ENCODE measurements at places on chromosomes 12 and 14.
A peak's percentile ranks its signal among the peaks of the same experiment; 100 is the strongest.

DNA sequence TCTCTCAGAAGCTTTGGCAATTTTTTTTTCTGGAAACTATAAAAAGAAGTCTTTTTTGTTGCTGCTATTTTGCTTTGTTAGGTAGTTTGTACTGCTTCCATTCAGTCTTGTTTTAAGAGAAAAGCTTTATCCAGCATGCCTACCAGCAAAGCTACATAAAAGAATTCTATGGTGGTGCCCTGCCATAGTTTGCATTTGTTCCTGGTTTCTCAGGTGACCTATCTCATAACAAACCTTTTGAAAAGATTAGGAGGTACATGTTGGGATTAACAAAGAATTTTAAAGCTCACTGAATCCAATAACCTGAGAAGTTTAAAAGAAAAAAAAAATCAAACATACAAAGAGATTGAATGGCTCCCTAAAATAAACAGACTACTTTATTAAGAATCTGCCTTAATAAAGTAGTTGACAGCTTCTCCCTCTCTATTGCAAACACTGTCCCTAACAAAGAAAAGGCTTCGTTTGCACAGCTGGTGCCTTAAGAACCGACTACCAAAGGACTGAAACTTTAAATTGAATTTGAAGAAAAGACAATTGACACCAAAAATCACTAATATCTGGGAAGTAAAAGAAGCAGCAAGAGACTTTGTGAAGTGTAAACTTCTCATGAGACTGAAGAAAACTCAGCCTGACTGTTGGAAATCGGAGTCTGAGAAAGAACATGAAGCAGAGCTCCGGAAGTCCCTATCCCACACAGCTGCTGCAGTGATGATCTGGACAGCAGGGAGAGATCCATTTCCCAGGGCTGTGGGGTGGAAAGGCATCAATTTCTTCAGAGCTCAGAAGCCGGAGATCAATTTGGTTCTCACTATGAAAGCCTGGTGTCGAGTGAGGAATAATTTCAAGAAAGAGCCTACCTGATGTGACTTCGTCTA, 102.7 kb upstream of the PLEKHA5 start:
- no peak for DNase-seq

GRCh38 chr14:71208702-71209357, 301.6 kb downstream of the PCNX1 start:
- DNase-seq, result no peak

GRCh38 chr14:76867516-76868453, 41.6 kb downstream of the LRRC74A start:
- no peak for DNase-seq

DNA sequence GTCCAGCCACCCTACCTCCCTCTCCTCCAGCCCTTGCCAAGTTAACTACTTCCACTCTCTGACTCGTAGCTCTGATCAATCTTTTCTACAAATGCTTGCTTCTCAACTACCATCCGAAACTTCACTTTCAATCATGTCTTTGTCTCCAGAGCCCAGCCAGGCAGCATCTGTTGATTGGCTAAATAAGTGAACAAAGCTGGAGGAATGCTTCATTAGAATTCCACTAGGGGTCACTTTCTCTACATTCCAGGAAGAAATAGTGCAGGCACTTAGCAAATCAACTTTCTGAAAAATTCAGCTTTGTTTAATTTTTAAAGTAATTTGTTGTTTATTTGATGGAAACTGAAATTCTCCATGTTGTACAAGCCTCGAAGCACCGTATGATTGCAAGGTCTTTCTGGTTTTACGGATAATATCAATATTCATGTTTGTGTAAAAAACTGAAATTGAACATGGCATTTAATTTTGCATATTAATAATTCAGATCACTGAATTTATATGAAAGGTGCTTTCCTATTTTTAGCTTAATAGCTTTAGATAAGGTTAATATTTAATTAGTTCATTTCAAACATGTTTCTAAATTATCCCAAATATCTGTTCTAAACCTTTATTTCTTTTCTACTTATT, 32.4 kb upstream of the HELB start:
- peak; percentile 60 for DNase-seq

- peak; percentile 39 for DNase-seq
These were observed 33.8 kb downstream of the CREBL2 start for GRCh38 chr12:12645485-12645884.

- peak; percentile 39 for DNase-seq
These were observed 25.8 kb upstream of the TMCC3 start for GRCh38 chr12:94676031-94676641.

DNA sequence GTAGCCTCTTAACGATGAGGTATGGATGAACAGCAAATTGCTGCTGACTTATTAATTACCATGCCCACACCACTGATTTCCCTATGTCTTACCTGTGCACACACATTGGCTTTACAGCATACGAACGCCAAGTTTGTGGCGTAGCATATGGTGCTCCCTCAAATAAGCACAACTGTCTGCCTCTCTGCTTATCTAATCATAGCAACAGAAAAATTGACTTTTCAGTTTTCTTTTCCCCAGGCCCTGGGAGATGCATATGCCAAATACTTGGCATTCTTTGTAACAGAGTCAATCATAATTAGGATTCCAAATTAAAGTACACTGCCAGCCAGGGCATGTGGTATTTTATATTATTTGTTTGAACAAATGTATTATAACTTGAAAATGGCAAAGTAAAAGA, 625.5 kb downstream of the DIO2 start:
- peak; percentile 82 for DNase-seq

DNA sequence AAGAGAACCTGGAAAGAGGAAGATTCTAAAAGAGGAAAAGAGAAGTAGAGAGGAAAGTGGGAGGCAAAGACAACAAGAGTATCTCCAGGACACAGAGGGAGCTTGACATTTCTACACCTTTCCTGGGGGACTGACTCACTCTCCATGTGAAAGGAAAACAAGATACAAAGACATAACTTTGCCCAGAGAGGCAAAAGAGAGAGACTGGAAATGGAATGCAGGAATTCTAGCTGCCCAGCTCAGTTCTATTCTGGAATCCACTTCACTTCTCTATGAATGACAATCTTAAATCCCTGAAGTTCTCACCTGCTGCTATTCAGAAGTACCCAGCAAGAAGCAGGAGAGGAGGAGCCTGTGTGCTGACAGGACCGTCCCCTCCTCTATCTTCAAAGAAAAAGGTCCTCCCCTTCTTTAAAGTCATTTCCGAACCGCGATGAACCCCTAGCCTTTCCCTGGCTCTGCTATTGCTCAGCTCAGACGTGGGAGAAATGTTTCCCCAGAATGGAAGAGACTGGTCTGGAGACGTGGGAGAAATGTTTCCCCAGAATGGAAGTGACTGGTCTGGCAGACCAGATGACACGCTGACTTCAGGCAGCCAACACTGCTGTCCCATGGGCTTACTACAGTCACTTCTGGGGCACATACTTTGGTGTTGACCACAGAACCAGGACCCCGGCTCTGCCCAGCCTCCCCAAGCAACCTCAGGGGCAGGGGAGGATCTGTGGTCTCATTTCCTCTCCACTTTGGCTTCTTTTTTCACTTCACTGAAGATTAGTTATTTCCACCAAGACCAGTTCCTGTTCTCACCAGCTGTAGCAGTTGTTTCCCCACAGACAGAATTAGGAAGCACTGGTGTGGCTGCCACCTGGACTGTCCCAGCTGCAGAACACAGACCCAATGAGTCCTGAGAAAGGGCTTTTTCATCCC, 8.3 kb downstream of the FMNL3 start:
- peak; percentile 67 for DNase-seq

DNA sequence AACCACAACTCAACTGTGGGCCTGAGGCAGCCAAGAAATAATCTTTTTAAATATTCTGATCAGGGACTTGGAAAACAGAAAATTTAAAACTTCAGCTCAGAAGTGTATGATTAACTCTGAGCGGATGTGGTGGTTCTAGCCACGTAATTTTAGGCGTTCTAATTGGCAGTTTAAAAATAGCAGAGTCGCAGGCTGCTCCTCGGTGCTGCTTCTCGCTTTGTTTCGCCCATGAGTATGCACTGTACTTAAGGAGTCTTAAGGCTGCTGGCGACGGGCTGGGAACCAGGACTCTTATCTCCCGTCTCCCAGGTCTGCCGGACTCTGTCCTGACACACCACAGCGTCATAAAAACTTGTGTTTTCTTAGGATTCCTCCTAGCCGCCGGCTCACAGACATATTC, 113.4 kb upstream of the PELI2 start:
- peak; percentile 57 for DNase-seq

- DNase-seq, result no peak
These were observed 10.0 kb upstream of the DCP1B start for GRCh38 chr12:2014231-2014630.

GRCh38 chr14:59918824-59919569, 947 bp upstream of the LRRC9 start:
- DNase-seq, result peak; percentile 53

GRCh38 chr12:26276709-26277108, 81.3 kb downstream of the SSPN start:
- DNase-seq, result peak; percentile 61

DNA sequence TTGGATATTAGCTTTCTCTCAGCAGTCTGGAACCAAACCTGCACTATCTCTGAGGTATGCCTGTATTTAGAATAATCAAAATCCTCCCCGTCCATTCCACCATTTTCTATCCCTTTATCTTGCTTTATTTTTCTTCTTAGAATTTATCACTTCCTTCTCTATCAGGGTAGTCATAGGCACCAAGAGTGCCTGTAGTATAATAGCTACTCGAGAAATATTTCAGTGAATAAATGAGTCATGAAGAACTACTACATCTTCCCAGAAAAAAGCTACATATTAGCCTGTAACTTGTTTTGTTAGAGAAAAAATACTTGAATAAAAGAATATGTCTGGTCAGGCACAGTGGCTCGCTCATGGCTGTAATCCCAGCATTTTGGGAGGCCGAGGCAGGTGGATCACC, 4.3 kb downstream of the SLC2A14 start:
- DNase-seq, result peak; percentile 20

DNA sequence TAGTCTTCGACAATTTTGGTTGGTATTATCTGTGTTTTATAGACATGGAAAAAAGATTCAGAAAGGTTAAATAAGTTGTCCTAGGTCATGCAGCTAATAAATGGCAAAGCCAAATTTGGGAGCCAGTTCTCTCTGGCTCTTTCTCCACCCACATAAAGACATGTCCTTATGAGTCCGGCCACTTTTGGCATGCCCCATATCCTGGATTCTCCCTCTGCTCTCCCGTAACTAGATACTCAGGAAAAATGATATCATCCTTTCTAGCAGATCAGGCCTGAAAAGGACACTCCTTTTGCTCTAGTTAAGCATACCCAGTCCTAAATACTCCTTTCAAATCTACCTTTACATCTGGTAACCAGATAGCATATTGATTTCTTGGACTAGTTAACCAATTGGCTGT, 64.4 kb downstream of the TTLL5 start:
- DNase-seq, result peak; percentile 18

DNA sequence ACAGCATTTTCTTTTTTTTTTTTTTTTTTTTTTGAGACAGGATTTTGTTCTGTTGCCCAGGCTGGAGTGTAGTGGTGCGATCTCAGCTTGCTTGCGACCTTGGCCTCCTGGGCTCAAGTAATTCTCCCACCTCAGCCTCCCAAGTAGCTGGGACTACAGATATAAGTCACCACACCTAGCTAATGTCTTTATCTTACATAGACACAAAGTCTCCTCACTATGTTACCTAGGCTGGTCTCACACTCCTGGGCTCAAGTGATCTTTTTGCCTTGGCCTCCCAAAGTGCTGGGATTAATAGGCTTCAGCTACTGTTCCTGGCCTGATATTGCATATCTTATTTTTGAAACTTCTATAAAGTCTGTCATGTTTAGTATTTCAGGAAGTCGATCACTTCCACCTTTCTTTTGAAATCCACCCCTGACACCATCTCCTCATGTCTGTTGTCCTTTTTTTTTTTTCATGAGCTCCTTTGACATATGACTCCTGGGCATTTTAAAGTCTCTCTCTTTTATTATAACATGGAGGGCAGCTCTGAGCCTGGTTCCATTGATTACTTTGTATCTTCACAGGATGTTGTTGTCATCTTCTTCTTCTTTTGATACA, 5.9 kb upstream of the A2ML1 start:
- no peak for DNase-seq

DNA sequence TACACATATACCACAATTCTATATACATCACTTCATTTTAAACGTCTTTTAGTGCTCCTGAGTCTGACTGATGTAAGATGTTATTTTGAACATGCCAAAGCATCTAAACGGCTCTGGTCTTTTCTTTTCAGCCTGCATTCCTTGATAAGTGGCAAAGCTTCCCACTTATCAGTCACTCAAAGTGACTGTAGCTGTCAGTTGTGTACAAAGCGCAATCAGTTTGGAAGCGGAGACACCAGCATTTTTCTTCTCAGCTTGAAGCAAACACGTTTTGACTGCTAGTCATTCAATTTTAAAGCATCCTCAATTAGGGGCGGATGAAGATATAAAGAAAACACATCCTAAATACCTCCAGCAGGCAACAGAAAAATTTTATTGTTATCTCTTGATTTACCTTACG, 226.8 kb downstream of the SOX5 start:
- DNase-seq, result no peak

All from iris pigment epithelial cell (primary cell).